ENCODE measurements at places on chromosomes 1 and 21.

DNA sequence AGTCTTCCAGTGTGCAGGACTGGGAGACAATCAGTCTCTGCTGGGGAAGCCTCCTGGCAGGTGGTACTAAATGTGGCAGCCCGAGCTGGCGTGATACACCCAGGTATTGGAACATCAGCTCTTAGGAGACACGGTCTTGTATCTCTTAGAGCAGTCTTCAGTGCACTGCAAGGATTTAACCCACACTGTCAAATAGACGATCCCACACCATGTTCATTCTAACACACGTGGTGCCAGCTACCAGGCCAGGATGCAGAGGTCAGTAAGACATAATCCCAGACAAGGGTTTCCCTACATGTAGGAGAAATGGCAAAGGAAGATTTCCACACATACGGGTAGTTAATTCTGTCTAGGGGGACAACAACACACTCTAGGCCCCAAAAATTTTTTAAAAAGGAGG, 8.7 kb downstream of the TRIM11 start:
- no peak for DNase-seq

- DNase-seq, result no peak
These were observed 1.5 kb downstream of the PIGC start for GRCh38 chr1:172442404-172442803.

- no peak for DNase-seq
These were observed 230.9 kb downstream of the CHRM3 start for GRCh38 chr1:239617259-239617658.

- DNase-seq, result no peak
These were observed 33.9 kb upstream of the GRIK3 start for GRCh38 chr1:37068260-37068659.

DNA sequence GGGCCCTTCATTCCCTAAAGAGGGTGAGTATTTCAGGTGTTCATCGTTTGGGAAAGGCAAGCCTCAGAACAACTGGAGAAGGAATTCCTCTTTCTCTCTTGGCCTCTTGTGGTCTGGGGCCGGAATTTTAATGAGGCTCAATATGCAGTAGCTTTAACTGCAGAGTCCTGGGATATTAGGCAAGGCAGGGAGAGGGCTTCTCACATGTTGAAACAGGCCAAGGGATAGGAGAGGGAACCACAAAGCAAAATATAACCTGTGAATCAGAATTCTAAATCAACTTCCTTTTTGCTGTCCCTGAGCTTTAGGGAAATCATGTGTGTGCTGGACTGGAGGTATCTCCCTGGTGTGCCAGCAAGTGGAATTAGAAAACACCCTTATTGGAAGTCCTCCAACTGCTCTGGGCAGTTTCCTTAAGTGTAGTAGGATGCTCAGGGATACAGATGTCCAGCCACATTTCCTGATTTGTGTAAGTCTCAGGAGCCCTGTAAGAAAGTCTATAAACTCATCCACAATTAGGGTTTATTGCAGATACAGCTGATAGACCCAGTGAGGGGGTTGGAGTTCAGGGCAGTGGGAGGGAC, 215.8 kb upstream of the ZRANB2 start:
- no peak for DNase-seq

GRCh38 chr1:28139025-28139712, 37.3 kb downstream of the PTAFR start:
- DNase-seq, result no peak

DNA sequence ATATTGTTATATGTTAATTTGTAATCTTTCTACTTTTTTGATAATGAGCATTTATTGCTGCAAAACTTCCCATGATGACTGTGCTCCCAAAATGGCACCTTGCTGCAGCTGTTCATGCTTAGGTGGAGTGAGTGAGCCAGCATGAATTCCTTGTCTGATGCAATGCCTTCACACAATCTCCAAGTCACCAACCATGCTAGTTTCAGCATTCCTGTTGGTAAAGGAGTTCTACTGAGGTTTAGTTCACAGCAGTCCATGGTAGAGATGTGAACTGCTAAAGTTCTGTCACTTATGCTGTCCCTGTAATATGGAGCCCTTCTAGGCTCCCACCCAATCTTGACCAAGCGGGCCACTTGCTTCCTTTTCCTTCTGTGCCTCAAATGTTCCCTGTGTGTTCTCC, 26.2 kb upstream of the PRKACB start:
- DNase-seq, result no peak

- DNase-seq, result peak; percentile 10
These were observed 1.6 kb upstream of the TAF12 start for GRCh38 chr1:28644494-28644893.

GRCh38 chr1:184788970-184789369, 34.3 kb upstream of the EDEM3 start:
- no peak for DNase-seq

DNA sequence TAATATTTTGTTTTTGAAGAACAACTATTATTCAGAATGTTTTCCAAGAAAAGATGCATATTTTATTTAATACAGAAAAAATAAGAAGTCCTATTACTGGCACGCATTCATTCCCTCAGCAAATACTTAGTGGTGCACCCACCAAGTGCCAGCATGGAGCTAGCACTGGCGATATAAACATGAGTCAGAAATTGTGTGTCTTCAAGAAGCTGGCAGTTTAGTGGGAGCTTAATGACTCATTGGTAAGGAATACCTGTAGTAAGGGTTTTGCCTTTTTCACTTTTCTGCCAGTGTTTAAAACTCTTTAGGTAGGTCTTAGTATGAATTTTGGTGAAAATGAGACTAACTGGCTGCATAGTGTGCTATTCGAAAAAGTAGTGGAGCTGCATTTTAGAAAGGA, 6.3 kb downstream of the MAGI3 start:
- DNase-seq, result no peak

DNA sequence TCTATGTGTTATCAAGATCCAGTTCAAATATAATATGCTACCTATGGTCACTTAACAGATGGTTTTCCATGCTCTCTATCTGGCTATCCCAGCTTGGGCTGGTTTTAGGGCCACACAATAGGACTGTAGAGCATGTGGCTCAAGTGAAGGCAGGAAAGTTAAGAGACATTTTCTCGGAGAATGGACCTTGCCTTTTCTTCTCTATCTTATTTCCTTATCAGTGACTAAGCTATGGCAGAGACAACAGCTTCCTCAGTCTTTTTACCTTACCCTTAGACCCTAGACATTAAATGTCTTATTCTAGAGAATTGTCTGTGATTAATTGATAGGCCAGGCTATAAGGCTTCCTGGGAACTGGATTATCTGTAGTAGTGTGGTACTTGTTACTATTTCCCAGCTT, 28.1 kb downstream of the CD101 start:
- DNase-seq, result no peak

DNA sequence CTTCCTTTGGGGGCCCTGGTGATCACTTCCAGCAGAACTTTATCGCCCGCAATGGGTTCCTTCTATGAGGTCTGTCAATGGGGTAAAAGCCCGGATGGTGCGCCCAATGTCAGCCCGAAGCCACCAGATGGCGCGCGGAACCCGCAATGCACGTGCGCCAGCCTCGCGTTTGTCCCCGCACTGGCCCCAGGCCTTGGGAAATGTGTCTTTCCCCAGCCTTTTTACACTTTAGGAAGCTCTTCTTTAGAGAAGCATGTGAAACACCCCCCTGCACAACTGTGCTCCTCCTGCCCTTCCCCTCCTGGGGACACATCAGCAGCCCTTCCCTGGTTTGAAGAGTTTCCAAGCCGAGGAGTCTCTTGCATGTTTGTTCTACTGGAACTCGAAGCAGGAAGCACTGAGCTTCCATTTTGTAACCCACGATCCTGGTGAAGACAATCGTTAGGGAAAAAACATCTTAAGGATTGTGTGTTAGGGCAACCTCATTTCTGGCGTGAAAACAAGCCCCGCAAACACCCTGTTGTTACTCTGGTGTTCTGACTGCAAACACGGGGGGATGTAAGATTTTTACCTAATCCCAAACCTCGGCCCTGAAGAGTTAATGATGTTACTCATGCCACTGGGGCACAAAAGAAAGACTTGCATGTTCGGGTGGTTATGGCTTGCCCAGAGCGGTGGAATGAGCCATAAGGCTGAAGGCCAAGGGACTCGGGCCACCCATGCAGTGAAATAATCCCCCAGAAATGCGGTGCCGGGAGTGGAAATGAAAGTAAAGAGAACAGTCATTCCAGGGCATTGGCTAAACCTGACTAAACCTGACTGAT, 20.4 kb upstream of the TARBP1 start:
- DNase-seq, result peak; percentile 87

DNA sequence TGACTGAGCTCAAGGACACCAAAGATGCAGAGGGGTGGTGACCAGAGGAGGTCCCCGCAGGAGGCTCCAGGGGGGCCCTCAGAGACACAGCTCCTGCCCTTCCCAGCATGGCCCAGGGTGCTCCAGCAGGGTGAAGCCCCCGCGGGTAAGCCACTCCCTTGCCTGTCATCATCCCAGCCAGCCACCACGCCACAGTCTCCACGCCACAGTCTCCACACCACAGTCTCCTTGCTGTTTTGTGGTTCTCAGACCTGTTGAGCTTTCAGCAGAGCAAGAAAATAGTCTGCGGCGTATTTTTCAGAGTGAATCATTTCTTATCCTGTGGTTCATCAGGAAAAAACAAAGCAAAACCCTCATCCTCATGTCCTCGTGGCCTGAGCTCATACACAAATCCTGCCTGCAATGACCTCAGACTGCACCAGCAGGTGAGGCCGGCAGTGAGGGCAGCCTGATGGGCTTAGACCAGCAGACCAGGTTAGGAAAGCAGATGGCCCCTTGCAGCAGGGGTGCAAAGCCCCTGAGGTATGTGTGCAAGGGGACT, 25.7 kb upstream of the ABCG1 start:
- DNase-seq, result peak; percentile 86

- DNase-seq, result no peak
These were observed 72.1 kb downstream of the SH3BGR start for GRCh38 chr21:39523915-39524314.

- DNase-seq, result no peak
These were observed 31.1 kb downstream of the HUNK start for GRCh38 chr21:31903896-31904295.

GRCh38 chr1:203304391-203304918, 864 bp upstream of the BTG2 start:
- peak; percentile 64 for DNase-seq

GRCh38 chr1:65650682-65651081, 142.0 kb upstream of the PDE4B start:
- no peak for DNase-seq

GRCh38 chr1:220809704-220810103, 23.0 kb downstream of the MTARC1 start:
- DNase-seq, result no peak

DNA sequence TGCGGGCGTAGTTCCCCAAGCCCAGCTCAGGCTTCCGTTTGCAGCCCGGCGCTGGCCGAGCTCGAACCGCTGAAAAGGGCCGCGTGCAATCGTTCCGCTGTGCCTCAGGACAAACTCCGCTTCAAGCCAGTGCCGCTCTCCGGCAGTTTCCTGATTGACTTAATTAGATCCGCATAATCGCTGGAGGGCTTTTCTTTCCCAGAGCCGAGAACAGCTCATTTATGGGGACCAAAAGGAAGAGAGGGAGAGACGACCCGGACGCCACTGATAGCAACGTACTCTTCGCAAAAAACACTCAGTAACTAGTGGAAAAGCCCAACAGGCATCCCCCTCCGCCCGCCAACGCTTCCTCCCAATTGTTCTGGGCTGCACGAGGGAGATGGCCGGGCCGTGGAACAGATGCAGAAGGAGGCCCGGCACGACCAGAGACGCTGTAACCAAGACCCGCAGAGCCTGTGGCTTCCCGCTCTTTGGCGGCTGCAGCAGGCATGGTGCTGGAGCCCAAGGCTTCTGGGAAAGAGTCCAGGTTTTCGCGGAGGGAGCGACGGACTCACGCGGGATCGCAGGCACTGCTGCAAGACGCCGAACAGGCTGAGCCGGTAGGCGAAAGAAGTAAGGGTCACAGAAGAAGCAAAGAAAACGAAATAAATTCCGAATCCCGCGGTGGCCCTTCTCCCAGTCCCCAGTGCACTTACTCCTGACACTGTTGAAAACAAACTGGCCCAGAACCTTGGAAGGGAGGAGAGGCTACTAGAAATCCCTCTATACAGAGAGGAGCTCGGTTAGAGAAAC, 3.6 kb upstream of the FOXD2 start:
- DNase-seq, result no peak

GRCh38 chr1:200166411-200166810, 138.9 kb downstream of the NR5A2 start:
- no peak for DNase-seq

GRCh38 chr1:205162301-205162700, 40.5 kb upstream of the RBBP5 start:
- no peak for DNase-seq

- no peak for DNase-seq
These were observed 26.1 kb downstream of the IQGAP3 start for GRCh38 chr1:156546267-156546666.

GRCh38 chr1:23428136-23428905, 3.8 kb upstream of the TCEA3 start:
- DNase-seq, result no peak

Data from CD8-positive, alpha-beta T cell (primary cell).